Stimulated activated naive B cell treated with anti-CD40 and anti-IgM and Interleukin-4, amounts not matched to agents 10 μg/mL and 1 μg/mL and 100 μg/mL, for 72 hours (primary cell): ENCODE measurements at places on chromosomes 4 and X.

DNA sequence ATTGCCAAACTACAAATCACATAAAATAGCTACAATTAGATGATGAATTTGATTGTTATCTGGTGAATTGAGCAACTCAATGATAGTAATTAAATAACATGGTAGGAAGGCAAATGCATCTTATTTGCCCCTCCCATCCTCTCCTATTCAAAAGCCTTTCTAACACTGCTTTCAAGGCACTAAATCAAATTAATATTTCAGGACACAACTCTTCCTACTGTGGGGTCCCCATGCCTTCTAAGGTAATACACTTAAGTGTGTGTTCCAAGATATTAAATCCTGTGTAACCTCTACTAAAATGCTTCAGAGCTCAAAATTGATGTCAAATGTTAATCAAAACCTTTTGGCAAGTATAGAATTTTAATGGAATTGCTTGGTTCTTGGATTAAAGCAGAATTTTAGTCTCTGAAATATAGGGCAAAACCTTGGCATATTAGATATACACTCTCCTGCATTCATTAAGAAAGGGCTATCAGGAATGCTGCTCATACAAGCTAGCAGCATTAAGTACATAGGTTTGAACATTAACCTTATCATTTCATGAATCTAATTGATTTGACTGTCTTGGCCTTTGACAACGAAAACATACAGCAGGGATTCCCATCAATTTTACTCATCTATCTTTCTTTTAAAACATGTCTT is 371.8 kb upstream of the GALNTL6 start:
- DNase-seq: no peak

DNA sequence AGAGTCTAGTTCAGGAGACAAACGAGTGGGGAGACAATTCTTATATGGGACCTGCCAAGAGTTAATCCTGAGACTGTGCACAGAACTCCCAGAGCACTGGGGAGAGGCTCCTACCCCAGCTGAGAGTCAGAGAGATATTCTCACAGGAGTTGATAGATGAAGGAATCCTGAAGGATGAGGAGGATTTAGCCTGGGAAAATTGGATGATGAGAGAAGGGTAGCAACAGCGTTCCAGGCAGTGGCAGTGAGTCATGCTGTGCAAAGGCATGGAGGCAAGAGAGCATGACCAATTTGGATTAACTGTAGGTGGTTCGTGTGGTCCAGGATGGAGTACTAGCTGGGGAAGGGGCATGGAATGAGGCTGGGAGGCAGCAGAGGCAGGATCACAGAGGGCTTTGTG is 318.6 kb downstream of the LDB2 start:
- no peak for DNase-seq

- no peak for DNase-seq
Measured at GRCh38 chrX:73817393-73818199, 254.6 kb downstream of the CHIC1 start.

DNA sequence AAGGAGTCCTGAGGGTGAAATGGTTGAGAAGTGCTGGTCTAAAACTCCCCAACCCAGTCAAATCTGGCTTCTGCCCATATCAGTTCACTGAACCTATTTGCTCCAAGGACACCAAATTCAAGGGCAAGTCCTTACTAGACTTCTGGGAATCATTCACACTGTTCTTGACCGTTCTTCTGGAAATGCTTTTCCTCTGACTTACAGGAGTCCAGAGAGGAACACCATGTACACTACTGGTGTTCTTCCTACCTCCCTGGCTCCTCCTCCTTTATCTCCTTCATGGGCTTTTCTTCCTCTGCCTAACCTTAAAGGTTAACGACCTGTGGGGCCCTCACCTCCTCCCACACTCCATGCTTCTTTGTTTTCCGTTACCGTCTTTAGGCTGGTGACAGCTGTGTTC is 281.3 kb downstream of the FRMPD4 start:
- no peak for DNase-seq

GRCh38 chrX:13256603-13257002 is 63.2 kb downstream of the ATXN3L start:
- DNase-seq: no peak

DNA sequence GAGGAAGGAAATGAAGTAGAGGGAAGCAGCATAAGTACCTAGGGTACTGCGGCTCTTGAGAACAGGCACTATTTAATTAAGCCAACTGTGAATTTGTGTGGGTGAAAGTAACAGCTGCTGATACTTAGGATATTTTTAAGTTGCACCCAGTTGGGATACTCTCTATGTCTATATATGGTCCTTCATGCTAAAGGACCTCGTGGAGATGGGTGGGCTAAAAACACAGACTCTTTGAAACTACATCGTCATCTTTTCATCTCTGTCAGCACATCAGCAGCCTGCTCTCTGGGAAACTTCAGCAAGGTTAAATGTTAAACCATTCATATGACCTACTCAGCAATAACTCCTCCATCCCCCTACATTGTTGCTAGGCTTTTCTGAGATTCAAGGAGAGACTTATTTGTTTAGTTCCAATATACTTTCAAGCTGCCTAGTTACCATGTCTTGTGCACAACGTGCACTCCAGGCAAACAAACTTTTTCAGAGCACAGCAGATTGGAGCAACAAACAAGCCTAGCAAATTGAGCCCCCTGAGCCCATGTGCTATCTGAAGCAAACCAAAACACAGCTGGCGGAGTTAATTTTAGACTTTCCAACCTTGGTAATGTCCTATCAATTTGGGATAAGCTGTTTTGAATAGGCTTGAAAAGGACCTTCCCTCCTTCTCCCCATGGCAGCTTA is 6.2 kb upstream of the MOB1B start:
- DNase-seq: no peak

GRCh38 chr4:154029171-154029570 is 240.3 kb upstream of the SFRP2 start:
- DNase-seq: no peak

DNA sequence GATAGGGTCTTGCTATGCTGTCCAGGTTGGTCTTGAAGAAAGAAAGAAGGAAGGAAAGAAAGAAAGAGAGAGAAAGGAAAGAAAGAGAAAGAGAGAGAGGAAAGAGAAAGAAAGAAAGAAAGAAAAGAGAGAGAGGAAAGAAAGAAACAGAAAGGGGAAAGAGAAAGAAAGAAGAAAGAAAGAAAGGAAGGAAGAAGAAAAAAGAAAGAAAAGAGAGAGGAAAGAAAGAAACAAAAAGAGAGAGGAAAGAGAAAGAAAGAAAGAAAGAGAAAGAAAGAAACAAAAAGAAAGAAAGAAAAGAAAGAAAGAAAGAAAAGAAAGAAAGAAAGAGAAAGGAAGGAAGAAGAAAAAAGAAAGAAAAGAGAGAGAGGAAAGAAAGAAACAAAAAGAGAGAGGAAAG is 95.8 kb upstream of the SHOX start:
- no peak for DNase-seq

GRCh38 chr4:38669208-38669607 is 5.2 kb downstream of the KLF3 start:
- no peak for DNase-seq

- DNase-seq: no peak
Measured at GRCh38 chr4:149574971-149575370, 240.7 kb downstream of the IQCM start.

DNA sequence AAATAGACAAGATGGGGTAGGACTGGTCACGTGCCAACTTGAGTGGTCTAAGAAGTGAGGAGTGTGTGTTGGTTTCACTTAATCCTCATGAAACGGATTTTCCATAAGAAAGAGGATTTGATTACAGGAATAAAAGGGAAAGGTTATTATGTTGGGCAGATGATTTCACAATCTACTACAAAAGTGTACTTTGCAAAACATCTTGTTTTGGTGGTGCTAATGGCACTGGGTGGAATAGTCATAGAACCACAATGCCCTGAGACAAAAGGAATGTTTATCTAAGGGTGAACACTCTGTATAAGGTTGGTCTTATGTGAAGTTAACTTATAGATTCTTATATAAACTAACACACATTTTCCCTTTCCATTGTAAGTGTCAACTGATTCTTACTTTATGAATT is 45.6 kb downstream of the GLUD2 start:
- DNase-seq: no peak

- no peak for DNase-seq
Measured at GRCh38 chr4:8656185-8656517, 63.6 kb downstream of the CPZ start.

DNA sequence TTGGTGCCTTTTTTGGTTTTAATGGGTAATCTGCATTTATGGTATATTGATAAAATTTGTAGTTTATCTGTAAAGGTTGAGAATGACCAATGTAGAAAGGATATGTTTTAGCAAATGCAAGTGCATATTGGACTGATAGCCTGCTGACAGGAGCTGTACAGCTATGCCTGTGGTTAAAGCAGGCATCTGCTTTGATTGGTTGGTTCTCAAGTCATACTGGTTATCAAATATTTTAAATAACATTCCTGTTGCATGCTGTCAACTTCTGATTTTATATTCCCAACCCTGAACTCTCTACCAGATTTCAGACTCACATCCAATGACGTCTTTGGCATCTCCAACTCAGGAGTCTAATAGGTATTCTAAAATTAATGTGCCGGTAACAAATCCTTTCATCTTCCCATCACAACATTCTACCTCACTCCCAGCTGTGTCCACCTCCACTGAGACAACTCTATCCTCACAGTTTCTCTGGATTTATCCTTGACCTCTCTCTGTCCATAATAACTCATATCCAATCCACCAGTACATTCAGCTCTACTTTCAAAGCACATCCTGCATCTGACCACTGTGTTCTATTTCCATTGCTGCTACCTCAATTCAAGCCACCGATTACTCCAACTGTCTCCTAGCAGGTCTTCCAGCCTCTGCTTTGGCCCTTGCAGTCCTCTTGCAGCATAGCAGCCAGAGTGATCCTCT is 125.7 kb downstream of the CAMK2D start:
- no peak for DNase-seq

DNA sequence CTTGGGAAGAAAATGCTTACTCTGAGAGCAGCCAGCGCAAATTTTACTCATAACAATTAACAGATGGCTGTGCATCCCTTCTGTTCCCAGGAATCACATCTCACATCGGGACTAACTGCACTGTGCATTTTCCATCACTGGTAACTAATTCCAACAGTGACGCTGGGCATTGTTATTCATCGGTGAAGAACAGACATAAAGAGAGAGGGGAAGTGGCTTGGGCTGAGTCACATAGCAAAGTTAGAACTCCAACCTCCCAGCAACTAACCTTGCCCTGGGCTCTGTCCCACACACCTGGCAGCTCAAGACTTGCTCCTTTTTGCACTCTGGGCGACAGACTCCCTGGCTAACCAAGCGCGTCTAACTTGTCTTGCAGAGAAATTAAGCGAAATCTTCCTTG is 6.4 kb upstream of the LONRF3 start:
- no peak for DNase-seq

DNA sequence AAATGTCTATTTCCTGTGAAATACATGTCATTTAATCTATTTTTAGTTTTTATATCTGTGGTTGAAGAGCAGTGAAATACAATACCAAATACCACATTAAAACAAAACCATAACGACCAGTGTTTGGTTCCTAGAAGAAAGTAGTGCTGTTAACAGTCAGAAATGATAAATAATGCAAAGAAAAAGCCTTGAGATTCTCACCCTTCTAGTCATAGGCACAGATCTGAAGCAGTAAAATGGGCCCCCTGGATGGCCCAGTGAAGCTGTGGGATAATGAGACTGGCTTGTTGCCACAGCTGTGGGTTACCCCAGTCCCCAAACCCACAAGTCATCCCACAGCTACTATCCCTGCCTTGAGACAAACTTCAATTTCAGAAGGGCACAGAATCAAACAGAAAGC is 137.3 kb upstream of the RPL34 start:
- no peak for DNase-seq
